Activated CD4-positive, alpha-beta T cell treated with anti-CD3 and anti-CD28 coated beads for 36 hours (primary cell): ENCODE measurements at places on chromosomes 1 and 21. TPM values are rescaled to one million over a fixed set of nuclear protein-coding genes. Genes with fewer than 3 reads are reported as not detected.

The ADIPOR1 gene
- total RNA-seq, result 65.4 TPM

DNA sequence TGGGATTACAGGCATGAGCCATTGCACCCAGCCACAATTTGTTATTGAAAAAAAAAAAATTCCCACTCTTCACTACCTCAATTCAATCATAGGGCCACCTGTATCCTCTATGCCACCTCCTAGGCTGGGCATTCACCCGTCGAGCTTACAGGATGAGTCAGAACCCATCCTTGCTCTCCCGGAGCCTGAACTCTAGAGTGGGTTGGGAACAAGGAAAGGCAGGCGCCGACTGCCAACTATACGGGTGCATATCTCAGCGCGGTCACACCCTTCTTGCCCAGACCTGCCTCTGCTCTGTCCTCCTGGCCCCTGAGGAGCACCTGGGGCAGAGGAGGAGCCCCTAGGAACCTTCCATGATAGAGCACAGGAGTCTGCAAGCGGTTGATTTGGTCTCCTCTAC, 21.4 kb upstream of the LBR start:
- H3K4me1 ChIP-seq, result peaks cover 53% of the 10 kb centered on the region
- no peak for DNase-seq
- H3K36me3 ChIP-seq, result no peaks in the 10 kb centered on the region
- H3K27ac ChIP-seq, result no peak overlapping the region

GRCh38 chr1:36149973-36150295, 648 bp upstream of the TRAPPC3 start:
- DNase-seq, result peak; percentile 50
- H3K27ac ChIP-seq, result peak overlapping the region; percentile 92
- peaks cover 2% of the 10 kb centered on the region for H3K36me3 ChIP-seq
- peak overlapping the region; percentile 95 for H3K4me3 ChIP-seq
- peaks cover 67% of the 10 kb centered on the region for H3K4me1 ChIP-seq
- no peaks in the 10 kb centered on the region for H3K27me3 ChIP-seq

DNA sequence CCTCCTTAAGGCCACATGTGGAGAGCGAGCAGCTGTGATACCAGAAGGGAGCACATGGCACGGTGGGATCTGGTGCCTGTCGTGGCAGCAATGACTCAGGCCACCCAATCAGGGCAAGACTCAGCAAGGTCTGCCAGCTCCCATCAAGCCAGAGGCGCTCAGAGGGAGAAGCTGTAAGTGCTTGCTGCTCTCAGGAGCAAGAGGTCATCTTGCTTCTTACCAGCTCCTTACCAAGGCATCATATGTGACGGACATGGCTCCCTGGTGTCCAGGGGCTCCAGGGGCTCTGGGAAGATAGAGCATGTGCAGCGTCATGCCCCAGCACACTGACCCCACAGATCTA, 72.9 kb downstream of the ITPKB start:
- H3K27ac ChIP-seq, result peak overlapping the region; percentile 86
- peaks cover 14% of the 10 kb centered on the region for H3K4me1 ChIP-seq
- peaks cover 9% of the 10 kb centered on the region for H3K36me3 ChIP-seq
- H3K27me3 ChIP-seq, result no peaks in the 10 kb centered on the region

DNA sequence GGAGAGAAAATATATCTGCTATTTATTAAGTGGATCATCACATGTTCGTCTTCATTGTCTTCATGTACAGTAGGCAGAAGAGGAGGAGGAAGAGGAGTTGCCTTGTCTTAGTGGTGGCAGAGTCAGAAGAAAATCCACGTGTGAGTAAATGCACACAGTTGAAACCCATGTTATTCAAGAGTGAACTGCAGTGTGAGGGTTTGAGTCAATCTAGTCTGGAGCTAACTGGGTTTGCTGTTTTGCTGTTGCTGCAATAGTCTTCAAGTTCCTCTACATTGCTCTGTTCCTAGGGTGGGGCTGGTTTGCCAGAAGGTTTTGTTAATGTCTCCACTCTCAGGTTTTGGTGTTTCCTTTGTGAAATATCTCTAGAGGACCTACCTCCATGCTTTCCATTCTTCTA, 3.1 kb upstream of the CD1A start:
- no peak for DNase-seq
- no peak overlapping the region for H3K27ac ChIP-seq
- peaks cover 21% of the 10 kb centered on the region for H3K4me1 ChIP-seq
- H3K4me3 ChIP-seq, result no peak overlapping the region

- no peaks in the 10 kb centered on the region for H3K36me3 ChIP-seq
- H3K27me3 ChIP-seq, result peaks cover 3% of the 10 kb centered on the region
- no peak overlapping the region for H3K27ac ChIP-seq
- no peak for DNase-seq
- no peak overlapping the region for H3K4me3 ChIP-seq
Measured at GRCh38 chr21:34302521-34302920, 61.3 kb upstream of the KCNE2 start.

- H3K27me3 ChIP-seq, result peaks cover 8% of the 10 kb centered on the region
- peak; percentile 76 for DNase-seq
- peak within 1 kb of the TSS; percentile 87 for H3K27ac ChIP-seq
- peak within 1 kb of the TSS; percentile 92 for H3K4me3 ChIP-seq
- no peaks in the 10 kb centered on the region for H3K36me3 ChIP-seq
Measured at GRCh38 chr1:215566556-215567490, at the start of gene KCTD3. Gene KCTD3 (plus strand): TSS chr1:215567304. CDS start chr1:215567686, 382 bp downstream.

- no peaks in the 10 kb centered on the region for H3K36me3 ChIP-seq
- peak; percentile 64 for DNase-seq
- peak within 1 kb of the TSS; percentile 39 for H3K27ac ChIP-seq
Measured at GRCh38 chr21:42653231-42654061, at the start of gene PDE9A. Gene PDE9A (plus strand): TSS chr21:42653621. CDS start chr21:42653815, 194 bp downstream.

GRCh38 chr1:32627596-32628162, 22.7 kb downstream of the ZBTB8OS start:
- H3K36me3 ChIP-seq, result peaks cover 37% of the 10 kb centered on the region

The CLEC20A gene
- not detected for total RNA-seq

DNA sequence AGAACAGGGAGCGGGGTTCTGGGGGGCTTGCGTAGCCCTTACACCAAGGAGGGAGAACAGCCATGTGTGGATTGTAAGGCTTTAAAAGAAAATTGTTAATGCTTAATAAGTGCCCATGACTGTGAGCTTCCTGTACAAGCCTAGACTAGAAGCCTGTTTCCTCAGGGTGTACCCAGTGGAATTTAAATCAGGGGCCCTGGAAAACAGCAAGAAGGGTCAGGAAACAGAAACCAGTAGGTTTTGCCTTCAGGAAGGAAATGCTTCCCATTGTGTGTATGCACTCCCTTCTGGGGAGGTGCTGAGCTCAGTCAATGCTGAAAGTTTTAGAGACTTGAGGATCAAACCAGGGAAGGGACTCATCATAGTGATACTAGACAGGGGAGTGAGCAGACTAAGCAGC, 12.7 kb downstream of the UTP11 start:
- no peak overlapping the region for H3K27ac ChIP-seq
- H3K36me3 ChIP-seq, result peaks cover 44% of the 10 kb centered on the region
- H3K4me3 ChIP-seq, result no peak overlapping the region
- peaks cover 43% of the 10 kb centered on the region for H3K4me1 ChIP-seq
